Upper lobe of right lung (tissue), 1 donor: ENCODE measurements at places on chromosomes 6 and 20. TPM values are rescaled to one million over a fixed set of nuclear protein-coding genes. Genes with fewer than 3 reads are reported as not detected.

The HLA-DPA1 gene
- total RNA-seq = 491 TPM

- H3K36me3 ChIP-seq = no peaks in the 10 kb centered on the region
- DNase-seq = no peak
- no peaks in the 10 kb centered on the region for H3K4me1 ChIP-seq
- no peak overlapping the region for H3K27ac ChIP-seq
- H3K4me3 ChIP-seq = no peak overlapping the region
- no peaks in the 10 kb centered on the region for H3K27me3 ChIP-seq
Measured at GRCh38 chr6:45474376-45474775, 96.6 kb upstream of the SUPT3H start.

GRCh38 chr20:44643154-44643519, 8.4 kb downstream of the ADA start:
- H3K27ac ChIP-seq = peak overlapping the region; percentile 69
- H3K4me1 ChIP-seq = peaks cover 48% of the 10 kb centered on the region
- no peaks in the 10 kb centered on the region for H3K36me3 ChIP-seq
- no peak overlapping the region for H3K4me3 ChIP-seq
- no peak for DNase-seq
- H3K27me3 ChIP-seq = no peaks in the 10 kb centered on the region

GRCh38 chr6:32439139-32439538, 548 bp upstream of the HLA-DRA start:
- no peak overlapping the region for H3K4me3 ChIP-seq
- peak overlapping the region; percentile 69 for H3K27ac ChIP-seq
- no peaks in the 10 kb centered on the region for H3K27me3 ChIP-seq
- DNase-seq = no peak
- H3K36me3 ChIP-seq = peaks cover 18% of the 10 kb centered on the region

- DNase-seq = no peak
- H3K27ac ChIP-seq = no peak overlapping the region
- no peaks in the 10 kb centered on the region for H3K4me1 ChIP-seq
- H3K4me3 ChIP-seq = no peak overlapping the region
Measured at GRCh38 chr6:70221715-70222438, 81.0 kb downstream of the COL9A1 start.

The POPDC3 gene
- total RNA-seq = 1.9 TPM

- no peaks in the 10 kb centered on the region for H3K36me3 ChIP-seq
- no peak overlapping the region for H3K4me3 ChIP-seq
- H3K27ac ChIP-seq = no peak overlapping the region
- H3K27me3 ChIP-seq = no peaks in the 10 kb centered on the region
- no peak for DNase-seq
- no peaks in the 10 kb centered on the region for H3K4me1 ChIP-seq
Measured at GRCh38 chr20:54112221-54112884, 42.0 kb upstream of the BCAS1 start.
